ENCODE measurements at places on chromosomes 2 and 18.

GRCh38 chr18:60556326-60556725, 183.8 kb upstream of the MC4R start:
- DNase-seq, result no peak

GRCh38 chr2:3566806-3567205, 8.3 kb upstream of the RPS7 start:
- no peak for DNase-seq

- DNase-seq, result no peak
Measured at GRCh38 chr2:16832910-16833309, 167.3 kb upstream of the CYRIA start.

DNA sequence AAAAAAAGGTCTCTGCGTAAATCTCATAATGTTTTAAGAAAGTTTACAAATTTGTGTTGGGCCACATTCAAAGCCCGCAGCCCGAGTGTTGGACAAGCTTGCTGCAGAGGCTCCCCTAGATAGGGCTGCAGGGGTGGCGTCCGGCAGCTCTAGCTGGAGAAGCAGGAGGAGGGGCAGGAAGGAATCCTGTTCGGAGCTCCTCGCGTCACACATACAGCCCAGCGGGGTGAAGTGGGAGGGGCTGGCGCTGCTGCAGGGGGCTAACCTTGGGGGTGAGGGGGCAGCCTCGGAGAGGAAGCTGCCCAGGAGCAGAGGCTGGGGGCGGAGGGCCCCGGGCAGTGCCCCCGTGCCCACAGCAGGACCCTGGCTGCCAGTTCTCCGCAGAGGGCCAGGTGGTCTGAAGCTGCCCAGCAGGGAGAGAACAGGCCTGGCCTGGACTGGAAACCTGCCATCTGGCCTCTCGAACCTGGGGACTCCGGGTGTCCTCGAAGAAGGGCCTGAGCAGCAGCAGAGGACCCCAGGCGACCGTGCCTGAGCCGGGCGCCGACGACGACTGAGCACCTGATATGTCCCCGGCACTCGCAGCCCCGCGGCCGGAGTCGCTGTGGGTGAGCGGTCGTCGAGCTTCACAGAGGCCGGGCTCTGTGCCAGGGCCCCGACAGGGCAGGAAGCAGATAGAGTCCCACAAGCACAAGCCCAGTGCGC, 2.6 kb upstream of the GPR35 start:
- no peak for DNase-seq
